Spleen (tissue), 13 donors: ENCODE measurements at places on chromosomes 3 and 15. TPM values are rescaled to one million over a fixed set of nuclear protein-coding genes. Genes with fewer than 3 reads are reported as not detected.
A peak's percentile ranks its signal among the peaks of the same experiment; 100 is the strongest.

ZNF80 gene
- 0.28 TPM for polyA plus RNA-seq

CPNE9 gene
- 0.15 TPM for polyA plus RNA-seq

DNA sequence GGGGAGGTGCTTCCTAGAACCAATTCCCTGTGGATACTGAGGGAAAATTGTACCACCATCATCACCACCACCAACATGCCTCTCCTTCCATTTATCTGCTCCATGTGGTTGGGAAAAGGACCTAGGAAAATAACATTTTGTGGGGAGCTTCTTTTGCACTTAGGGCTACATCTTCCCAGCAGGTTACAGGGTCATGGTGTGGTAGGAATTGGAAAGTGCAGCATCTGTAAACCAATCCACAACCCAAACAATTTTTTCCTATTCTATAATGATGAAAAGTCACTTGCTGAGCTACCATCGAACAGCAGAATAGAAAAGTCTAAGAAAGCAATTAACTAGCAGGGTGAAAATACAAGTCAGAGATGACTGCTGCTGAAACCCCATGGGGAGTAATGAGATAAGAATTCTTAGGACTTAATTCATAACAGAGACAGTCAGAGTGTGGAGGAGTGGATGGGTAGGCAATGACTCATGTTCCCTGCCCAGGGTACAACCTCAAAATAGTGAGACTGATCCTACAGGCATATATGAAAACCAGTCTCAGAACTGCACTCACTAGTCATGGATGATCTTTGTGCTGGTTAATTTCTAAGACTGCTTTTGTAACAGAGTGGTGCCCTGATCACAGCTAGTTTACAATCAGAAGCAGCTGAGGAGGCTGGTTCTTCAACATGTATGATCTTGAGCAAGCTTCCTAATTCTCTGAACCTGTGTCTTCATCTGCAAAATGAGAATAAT, 38.1 kb upstream of the LEKR1 start:
- DNase-seq: no peak
- no peaks in the 10 kb centered on the region for H3K27me3 ChIP-seq
- peaks cover 5% of the 10 kb centered on the region for H3K4me1 ChIP-seq
- H3K36me3 ChIP-seq: no peaks in the 10 kb centered on the region
- no peak overlapping the region for H3K4me3 ChIP-seq

DNA sequence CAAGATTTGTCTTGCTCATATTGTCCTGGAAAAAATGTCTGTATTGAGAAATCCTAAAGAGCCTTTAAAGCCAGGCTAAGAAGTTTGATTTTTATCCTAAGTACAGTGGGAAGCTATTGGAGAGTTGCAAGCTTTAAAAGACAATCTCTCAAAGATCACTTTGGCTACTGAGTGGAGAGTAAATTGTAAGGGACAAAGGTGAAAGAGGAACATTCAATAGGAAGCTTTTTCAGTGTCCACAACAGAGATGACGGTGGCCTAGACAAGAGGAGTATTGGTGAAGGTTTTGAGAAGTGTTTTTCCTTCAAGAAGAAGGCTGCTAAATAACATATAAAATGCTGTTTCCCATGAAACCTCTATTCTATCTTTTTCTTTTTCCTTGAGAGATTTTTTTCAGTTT, 249.5 kb upstream of the IL12A start:
- no peaks in the 10 kb centered on the region for H3K4me1 ChIP-seq
- no peak overlapping the region for H3K27ac ChIP-seq
- peaks cover 8% of the 10 kb centered on the region for H3K27me3 ChIP-seq
- no peak for DNase-seq

DNA sequence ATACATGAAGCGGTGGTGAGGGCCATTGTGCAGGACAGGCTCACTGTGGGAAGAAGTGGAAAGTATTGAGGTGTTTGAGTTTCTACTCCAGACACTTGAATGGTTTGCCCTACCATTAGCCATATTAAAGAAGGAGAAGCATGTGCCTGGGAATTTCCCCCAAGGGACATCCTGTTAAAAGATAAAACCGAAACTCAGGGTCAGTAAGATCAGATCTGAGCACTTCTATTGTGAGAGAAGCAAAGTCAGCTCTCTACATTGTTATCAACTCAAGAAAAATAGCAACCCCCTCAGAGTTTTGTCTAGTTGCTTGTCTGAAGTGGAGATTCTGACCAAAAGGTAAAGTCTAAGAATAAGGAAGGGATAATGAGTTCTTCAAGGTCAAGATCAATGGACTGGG, 269.8 kb downstream of the CHST2 start:
- H3K27ac ChIP-seq: no peak overlapping the region
- H3K4me3 ChIP-seq: no peak overlapping the region
- no peaks in the 10 kb centered on the region for H3K36me3 ChIP-seq

DNA sequence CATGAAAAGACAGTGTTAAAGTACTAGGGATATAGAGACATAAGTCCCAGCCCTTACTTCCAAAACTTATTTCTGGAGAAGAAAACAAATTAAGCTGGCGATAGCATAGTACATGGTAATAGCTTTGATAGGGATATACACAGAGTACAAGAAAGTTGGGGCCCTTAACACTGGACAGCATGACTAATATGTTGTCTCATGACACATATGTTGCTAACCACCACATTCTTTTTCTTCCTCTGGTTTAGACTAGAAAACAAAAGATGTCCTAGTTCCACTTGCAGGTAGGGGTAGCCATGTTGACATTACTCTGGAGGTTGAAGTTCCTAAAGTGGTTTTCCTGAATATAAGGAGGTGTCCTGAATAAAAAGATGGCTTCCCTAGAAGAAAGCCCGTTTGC, 75.3 kb downstream of the RFX7 start:
- H3K27ac ChIP-seq: no peak overlapping the region
- no peak overlapping the region for H3K4me3 ChIP-seq
- no peak for DNase-seq
- peaks cover 5% of the 10 kb centered on the region for H3K4me1 ChIP-seq
- no peaks in the 10 kb centered on the region for H3K36me3 ChIP-seq

DNA sequence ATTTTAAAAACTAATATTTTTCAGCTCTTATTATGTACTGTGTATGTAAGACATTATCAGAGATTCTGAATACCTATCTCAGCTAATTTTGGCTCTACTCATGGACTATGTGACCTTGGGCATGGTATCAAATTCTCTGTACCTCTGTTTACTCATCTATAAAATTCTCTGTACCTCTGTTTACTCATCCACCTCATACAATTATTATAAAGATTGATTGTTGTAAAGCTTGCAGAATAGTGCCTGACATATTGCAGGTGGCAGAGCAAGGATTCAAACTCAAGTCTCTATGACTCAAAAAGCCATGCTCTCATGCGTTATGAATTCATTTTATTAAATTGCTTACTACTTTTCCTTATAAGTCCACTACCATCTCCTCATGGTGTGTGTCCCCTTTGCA, 151.9 kb upstream of the ARL6 start:
- no peaks in the 10 kb centered on the region for H3K27me3 ChIP-seq
- no peak overlapping the region for H3K4me3 ChIP-seq
- no peak for DNase-seq
- H3K36me3 ChIP-seq: no peaks in the 10 kb centered on the region
- H3K27ac ChIP-seq: no peak overlapping the region
- no peaks in the 10 kb centered on the region for H3K4me1 ChIP-seq

DNA sequence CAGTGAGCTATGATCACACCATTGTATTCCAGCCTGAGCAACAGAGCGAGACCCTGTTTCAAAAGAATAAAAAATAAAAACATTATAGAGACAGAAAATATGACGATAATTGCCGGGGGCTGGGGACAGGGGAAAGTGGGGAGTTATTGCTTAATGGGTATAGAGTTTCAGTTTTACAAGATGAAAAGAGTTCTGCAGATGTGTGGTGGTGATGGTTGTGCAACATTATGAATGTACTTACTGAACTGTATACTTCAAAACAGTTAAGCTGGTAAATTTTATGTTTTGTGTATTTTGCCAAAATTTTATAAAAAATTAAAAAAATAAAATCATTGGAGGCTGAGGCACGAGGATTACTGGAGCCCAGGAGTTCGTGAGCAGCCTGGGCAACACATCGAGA, 24.8 kb upstream of the ZNF774 start:
- DNase-seq: no peak
- H3K27ac ChIP-seq: no peak overlapping the region
- no peaks in the 10 kb centered on the region for H3K36me3 ChIP-seq
- no peak overlapping the region for H3K4me3 ChIP-seq
- no peaks in the 10 kb centered on the region for H3K27me3 ChIP-seq
- no peaks in the 10 kb centered on the region for H3K4me1 ChIP-seq

DNA sequence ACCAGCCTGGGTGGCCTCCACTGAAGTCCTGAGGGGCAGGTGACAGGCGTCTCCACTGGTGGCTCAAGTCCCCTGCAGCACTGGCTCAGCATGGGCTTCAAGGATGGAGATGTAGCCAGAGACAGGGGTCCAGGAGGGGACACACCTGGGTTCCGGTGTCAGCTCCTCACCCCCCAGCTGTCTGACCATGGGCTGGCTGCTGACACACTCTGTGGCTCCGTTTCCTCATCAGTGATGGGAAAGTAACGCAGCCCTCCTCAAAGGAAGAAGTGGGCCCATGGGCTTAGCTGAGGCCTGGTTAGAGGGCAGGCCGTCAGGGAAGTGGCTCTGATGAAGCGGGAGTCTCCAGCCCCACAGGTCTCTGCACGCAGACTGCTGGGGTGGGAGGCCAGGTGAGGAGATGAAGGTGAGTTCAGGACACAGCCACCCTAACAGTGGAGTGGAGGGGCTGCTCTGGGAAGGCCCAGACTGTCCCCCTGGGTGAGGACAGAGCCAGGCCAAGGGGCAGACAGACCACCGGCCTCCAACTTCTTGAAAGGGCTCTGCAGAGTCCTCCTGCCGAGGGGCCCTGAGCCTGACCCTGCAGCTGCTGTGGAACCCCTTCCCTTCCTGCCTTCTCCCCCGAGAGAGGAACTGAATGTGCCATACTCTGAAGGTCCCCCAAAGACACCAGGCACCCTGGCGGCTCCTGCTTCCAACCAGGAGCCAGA, 24.0 kb downstream of the PSTPIP1 start:
- peaks cover 99% of the 10 kb centered on the region for H3K4me1 ChIP-seq
- no peaks in the 10 kb centered on the region for H3K27me3 ChIP-seq
- peak; percentile 76 for DNase-seq
- no peaks in the 10 kb centered on the region for H3K36me3 ChIP-seq

DNA sequence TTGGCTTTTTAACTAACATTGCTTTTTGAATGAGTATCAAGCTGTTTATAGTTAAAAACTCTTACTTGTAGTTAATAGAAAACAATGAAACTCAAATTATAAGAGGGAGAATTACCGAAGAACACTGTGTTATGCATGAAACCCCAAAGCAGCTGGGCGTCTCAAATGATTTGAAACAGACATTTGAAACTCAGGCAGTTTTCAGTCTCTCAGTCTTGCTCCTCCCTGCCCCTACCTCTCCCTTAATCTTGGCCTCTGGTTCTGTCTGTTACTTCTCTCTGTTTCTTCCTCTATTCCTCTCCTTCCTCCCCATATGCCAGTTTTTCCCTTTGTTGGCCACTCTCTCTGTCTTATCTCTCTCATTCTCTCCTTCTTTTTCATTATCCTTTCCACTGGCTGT, 118.3 kb upstream of the SYNPR start:
- no peaks in the 10 kb centered on the region for H3K36me3 ChIP-seq
- no peak overlapping the region for H3K4me3 ChIP-seq
- H3K4me1 ChIP-seq: no peaks in the 10 kb centered on the region
- no peak for DNase-seq

DNA sequence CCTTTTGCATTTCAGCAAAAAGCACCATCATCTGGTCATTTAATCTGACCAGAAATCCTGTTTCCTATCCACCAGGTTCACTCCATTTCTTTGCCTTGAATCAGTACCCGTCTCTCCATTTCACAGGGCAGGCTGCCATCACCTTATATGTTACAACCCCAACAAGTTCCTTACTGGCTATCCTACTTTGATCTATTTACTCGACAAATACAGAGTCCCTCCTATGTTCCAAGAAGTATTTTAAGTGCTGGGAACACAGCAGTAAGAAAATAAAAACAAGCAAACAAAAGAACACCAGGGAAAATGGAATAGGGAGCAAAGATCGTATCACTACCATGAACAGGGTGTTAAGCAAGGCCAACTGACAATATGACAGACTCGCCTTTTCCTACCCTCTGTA, 295.2 kb upstream of the WNT5A start:
- no peak overlapping the region for H3K4me3 ChIP-seq
- peaks cover 5% of the 10 kb centered on the region for H3K4me1 ChIP-seq
- no peaks in the 10 kb centered on the region for H3K36me3 ChIP-seq
- no peaks in the 10 kb centered on the region for H3K27me3 ChIP-seq
- DNase-seq: no peak

GRCh38 chr3:23647706-23648258, 158.0 kb upstream of the UBE2E1 start:
- no peaks in the 10 kb centered on the region for H3K4me1 ChIP-seq
- no peak overlapping the region for H3K4me3 ChIP-seq
- no peaks in the 10 kb centered on the region for H3K36me3 ChIP-seq
- H3K27ac ChIP-seq: peak overlapping the region; percentile 58
- no peak for DNase-seq
- no peaks in the 10 kb centered on the region for H3K27me3 ChIP-seq

DNA sequence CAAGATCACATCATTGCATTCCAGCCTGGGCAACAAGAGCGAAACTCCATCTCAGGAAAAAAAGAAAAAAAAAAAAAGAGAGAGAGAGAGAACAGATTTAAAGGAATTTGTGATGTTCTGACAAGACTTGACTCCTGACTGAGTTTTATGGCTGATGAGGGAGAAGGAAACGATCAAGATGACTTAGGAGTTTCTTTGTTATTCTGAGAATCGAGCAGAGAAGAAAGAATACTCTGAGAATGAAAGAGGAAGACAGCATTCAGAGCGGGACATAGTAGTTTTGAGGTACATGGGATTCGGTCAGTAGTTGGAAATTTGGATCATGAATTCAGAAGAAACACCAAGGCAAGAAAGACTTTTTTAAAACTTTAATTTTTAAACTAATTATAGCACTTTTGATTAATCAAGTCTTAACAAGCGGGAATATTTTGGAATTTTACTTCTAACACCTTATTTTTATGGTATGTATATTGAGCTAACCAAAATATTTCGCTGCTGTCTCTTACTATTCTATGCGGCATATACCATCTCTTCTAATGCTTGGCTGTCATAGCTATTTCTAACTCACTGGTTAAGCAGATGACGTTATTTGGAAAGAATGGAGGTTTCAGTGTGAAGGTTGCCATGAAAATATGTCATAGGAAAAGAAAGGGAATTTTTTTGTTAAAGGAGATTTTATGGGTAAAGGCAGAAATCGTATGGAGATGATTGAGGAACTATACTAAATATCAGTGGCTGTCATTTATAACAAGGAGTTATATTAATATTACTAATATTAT, 644.1 kb downstream of the RBMS3 start:
- H3K27ac ChIP-seq: no peak overlapping the region
- H3K4me1 ChIP-seq: no peaks in the 10 kb centered on the region
- H3K4me3 ChIP-seq: no peak overlapping the region
- no peaks in the 10 kb centered on the region for H3K36me3 ChIP-seq
